ENCODE measurements at places on chromosomes 2 and 18.

- no peak overlapping the region for H3K4me3 ChIP-seq
- H3K27ac ChIP-seq, result no peak overlapping the region
- no peaks in the 10 kb centered on the region for H3K4me1 ChIP-seq
- no peaks in the 10 kb centered on the region for H3K36me3 ChIP-seq
- peaks cover 18% of the 10 kb centered on the region for H3K27me3 ChIP-seq
Measured at GRCh38 chr18:3869848-3870247, 419.9 kb downstream of the TGIF1 start.

GRCh38 chr2:234334151-234334550, 162.7 kb downstream of the ARL4C start:
- H3K27me3 ChIP-seq, result no peaks in the 10 kb centered on the region
- no peak for DNase-seq
- no peak overlapping the region for H3K27ac ChIP-seq

GRCh38 chr18:34493566-34494358, 216.3 kb upstream of the DTNA start:
- no peak overlapping the region for H3K27ac ChIP-seq
- DNase-seq, result peak; percentile 11
- no peak overlapping the region for H3K4me3 ChIP-seq
- peaks cover 4% of the 10 kb centered on the region for H3K4me1 ChIP-seq

GRCh38 chr2:98479959-98480524, 35.4 kb downstream of the INPP4A start:
- H3K4me3 ChIP-seq, result peak overlapping the region; percentile 29
- H3K4me1 ChIP-seq, result peaks cover 99% of the 10 kb centered on the region

GRCh38 chr2:145136702-145137101, 616.8 kb upstream of the ZEB2 start:
- no peaks in the 10 kb centered on the region for H3K27me3 ChIP-seq
- H3K4me1 ChIP-seq, result no peaks in the 10 kb centered on the region

DNA sequence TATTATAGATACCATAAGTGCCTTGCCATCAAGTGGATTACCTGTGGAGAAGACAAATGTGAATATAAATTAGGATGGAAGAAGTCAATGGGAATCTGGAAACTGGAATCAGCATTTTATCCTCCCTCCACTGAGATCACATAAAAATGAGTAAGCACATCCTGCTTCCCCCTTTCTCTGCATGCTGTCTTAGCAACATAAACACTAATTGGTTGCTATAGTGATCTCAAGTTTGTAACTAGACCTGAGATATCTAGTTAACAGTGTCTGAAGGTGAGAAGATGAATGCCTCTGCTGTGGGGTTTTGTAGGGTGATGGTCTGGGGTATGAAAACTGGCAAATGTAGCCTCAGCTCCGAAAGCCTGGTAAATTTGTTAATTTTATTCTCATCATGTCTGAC, 1357.5 kb upstream of the CELF4 start:
- peaks cover 4% of the 10 kb centered on the region for H3K27me3 ChIP-seq
- DNase-seq, result no peak
- no peaks in the 10 kb centered on the region for H3K36me3 ChIP-seq

- H3K27me3 ChIP-seq, result no peaks in the 10 kb centered on the region
- H3K4me1 ChIP-seq, result peaks cover 22% of the 10 kb centered on the region
- peaks cover under 1% of the 10 kb centered on the region for H3K36me3 ChIP-seq
Measured at GRCh38 chr2:128280901-128281321, 37.8 kb downstream of the HS6ST1 start.

DNA sequence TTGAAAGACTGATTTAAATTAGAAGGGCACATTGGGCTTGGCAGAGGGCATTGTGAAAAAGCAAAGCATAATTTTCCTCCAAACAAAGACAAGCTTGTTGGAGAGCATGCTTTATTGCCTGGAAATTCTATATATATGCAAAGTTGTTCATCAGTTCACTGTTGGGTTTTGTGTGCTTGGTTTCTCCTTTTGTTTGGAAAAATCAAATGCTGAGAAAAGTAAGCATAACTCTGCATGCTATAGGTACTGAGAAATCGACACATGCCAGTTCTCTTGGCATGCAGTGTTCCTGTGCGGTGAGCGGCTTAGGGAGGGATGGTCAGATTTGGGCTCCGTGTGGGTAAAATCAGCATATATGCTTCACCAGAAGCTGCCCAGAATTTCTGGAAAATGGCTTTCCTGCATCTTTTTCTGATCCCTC, 161.0 kb downstream of the RAPGEF4 start:
- H3K27me3 ChIP-seq, result peaks cover 17% of the 10 kb centered on the region
- no peak overlapping the region for H3K27ac ChIP-seq
- H3K36me3 ChIP-seq, result no peaks in the 10 kb centered on the region
- H3K4me3 ChIP-seq, result no peak overlapping the region
- H3K4me1 ChIP-seq, result no peaks in the 10 kb centered on the region

- no peaks in the 10 kb centered on the region for H3K36me3 ChIP-seq
- no peak overlapping the region for H3K27ac ChIP-seq
- no peak for DNase-seq
Measured at GRCh38 chr2:1945819-1946218, 201.5 kb upstream of the PXDN start.

GRCh38 chr2:84654414-84654813, 138.1 kb downstream of the DNAH6 start:
- H3K27ac ChIP-seq, result no peak overlapping the region
- H3K4me1 ChIP-seq, result peaks cover 53% of the 10 kb centered on the region
- no peaks in the 10 kb centered on the region for H3K27me3 ChIP-seq
- no peak overlapping the region for H3K4me3 ChIP-seq
- peaks cover 7% of the 10 kb centered on the region for H3K36me3 ChIP-seq

GRCh38 chr2:220228310-220229006, 601.0 kb downstream of the SLC4A3 start:
- H3K27ac ChIP-seq, result no peak overlapping the region
- H3K36me3 ChIP-seq, result no peaks in the 10 kb centered on the region
- no peak for DNase-seq
- no peaks in the 10 kb centered on the region for H3K27me3 ChIP-seq
- H3K4me3 ChIP-seq, result no peak overlapping the region
- no peaks in the 10 kb centered on the region for H3K4me1 ChIP-seq

DNA sequence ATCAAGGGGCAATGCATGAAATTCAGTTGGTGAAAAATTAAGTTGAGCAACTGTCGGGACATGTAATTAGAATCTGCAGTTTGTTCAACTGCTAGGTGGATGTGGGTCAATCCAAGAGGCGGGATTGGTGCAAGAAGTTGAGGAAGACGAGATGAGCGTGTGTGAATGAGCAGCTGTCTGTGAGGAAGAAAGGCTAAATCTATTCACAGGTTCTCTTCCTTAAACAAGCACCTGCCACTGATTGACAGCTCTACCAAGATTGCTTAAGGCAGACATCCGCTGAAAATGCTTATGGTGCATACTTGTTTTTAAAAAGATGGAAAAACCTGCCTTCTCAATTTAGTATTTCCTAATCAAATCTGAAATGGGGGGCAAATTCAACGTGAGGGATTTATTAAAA, 323.4 kb upstream of the THUMPD2 start:
- no peaks in the 10 kb centered on the region for H3K36me3 ChIP-seq
- H3K4me1 ChIP-seq, result no peaks in the 10 kb centered on the region
- no peak overlapping the region for H3K4me3 ChIP-seq

DNA sequence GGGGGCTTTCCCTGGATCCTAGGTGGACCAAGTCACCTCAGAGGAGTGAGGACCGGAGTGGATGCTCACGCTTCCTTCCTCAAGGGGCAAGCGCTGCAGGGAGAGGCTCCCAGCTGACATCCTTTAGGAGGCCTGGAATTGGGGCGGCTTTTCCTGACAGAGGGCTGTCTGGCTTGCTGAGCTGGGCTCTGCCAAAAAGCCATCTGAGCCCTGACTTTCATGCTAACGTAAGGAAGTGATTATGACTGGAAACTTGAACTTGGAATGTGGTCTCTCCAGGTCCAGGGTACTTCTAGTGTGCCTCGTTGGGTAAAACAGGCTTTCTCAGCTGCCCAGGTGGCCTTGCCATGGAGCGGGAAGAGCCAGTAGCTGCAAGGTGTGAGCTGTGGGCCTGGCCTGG, 268.3 kb upstream of the SPRED2 start:
- peaks cover 15% of the 10 kb centered on the region for H3K27me3 ChIP-seq
- H3K4me1 ChIP-seq, result no peaks in the 10 kb centered on the region

DNA sequence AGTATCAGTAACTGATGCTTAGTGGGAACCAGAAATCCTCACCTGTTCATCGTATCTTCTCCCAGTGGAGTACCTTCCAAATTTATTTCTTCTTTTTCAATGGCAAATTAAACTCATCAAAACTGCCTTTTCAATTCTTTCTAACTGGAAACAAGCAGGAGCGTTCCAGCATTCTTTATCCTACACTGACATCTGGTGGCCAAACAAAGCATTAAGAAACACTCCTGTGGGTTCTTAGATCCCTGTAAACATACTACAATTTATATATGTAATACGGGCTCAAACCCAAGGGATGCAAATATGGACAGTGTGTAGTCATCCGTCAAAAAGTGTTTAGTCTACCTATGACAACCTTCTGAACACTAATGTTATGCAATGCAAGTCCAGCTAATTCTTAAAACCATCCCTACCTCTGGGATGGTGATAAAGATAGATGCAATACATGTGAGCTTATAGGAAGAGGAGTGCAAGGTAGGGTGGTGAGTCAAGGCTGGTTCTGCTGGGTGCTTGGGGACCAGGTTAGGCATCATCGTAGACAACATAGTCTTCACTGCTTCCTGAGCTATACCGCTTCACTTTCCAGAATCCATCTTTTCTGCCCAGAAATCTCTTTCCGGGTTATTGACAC, 375.0 kb downstream of the CTNNA2 start:
- no peak overlapping the region for H3K4me3 ChIP-seq
- peaks cover 2% of the 10 kb centered on the region for H3K27me3 ChIP-seq
- peak; percentile 16 for DNase-seq
- H3K4me1 ChIP-seq, result no peaks in the 10 kb centered on the region
- no peak overlapping the region for H3K27ac ChIP-seq
- H3K36me3 ChIP-seq, result no peaks in the 10 kb centered on the region

- H3K36me3 ChIP-seq, result no peaks in the 10 kb centered on the region
- no peak overlapping the region for H3K4me3 ChIP-seq
- no peaks in the 10 kb centered on the region for H3K27me3 ChIP-seq
- no peak for DNase-seq
Measured at GRCh38 chr2:12081481-12082210, 335.2 kb downstream of the LPIN1 start.

- H3K27ac ChIP-seq, result no peak overlapping the region
- H3K27me3 ChIP-seq, result no peaks in the 10 kb centered on the region
- no peaks in the 10 kb centered on the region for H3K36me3 ChIP-seq
- DNase-seq, result no peak
- H3K4me3 ChIP-seq, result no peak overlapping the region
Measured at GRCh38 chr2:83594241-83595120, 864.6 kb downstream of the SUCLG1 start.

- peaks cover 62% of the 10 kb centered on the region for H3K27me3 ChIP-seq
- DNase-seq, result peak; percentile 18
- H3K36me3 ChIP-seq, result no peaks in the 10 kb centered on the region
- H3K27ac ChIP-seq, result no peak within 1 kb of the TSS
Measured at GRCh38 chr2:235493775-235494715, at the start of gene AGAP1. AGAP1 (plus strand) TSS chr2:235494043.

GRCh38 chr2:85234868-85235267, 92.9 kb downstream of the TGOLN2 start:
- no peak for DNase-seq
- H3K4me1 ChIP-seq, result no peaks in the 10 kb centered on the region
- H3K4me3 ChIP-seq, result no peak overlapping the region
- no peak overlapping the region for H3K27ac ChIP-seq

DNA sequence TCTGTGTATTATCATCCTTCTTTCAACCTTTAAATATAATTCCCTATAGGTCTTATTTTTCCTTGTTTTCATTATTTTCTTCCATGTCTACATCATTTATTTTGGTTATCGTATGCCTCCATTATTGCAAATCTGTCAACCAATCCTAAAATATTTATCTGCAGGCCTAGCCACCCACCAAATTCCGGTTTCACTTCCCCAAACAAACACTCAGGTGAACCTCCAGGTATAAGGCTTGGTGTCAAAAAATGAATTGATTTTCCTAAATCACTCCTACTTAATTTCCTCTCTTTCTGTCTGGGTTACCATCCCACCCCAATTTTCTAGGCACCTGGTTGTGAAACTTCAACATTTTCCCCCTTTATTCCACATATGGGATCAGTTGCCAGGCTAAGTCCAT, 111.9 kb upstream of the LINC00305 start:
- no peaks in the 10 kb centered on the region for H3K4me1 ChIP-seq
- DNase-seq, result no peak
- no peak overlapping the region for H3K27ac ChIP-seq
- no peaks in the 10 kb centered on the region for H3K36me3 ChIP-seq
- no peaks in the 10 kb centered on the region for H3K27me3 ChIP-seq

GRCh38 chr18:25123438-25124232, 228.3 kb downstream of the ZNF521 start:
- no peak overlapping the region for H3K27ac ChIP-seq
- peaks cover 3% of the 10 kb centered on the region for H3K27me3 ChIP-seq
- no peak for DNase-seq
- no peak overlapping the region for H3K4me3 ChIP-seq
- H3K36me3 ChIP-seq, result no peaks in the 10 kb centered on the region
- H3K4me1 ChIP-seq, result no peaks in the 10 kb centered on the region

DNA sequence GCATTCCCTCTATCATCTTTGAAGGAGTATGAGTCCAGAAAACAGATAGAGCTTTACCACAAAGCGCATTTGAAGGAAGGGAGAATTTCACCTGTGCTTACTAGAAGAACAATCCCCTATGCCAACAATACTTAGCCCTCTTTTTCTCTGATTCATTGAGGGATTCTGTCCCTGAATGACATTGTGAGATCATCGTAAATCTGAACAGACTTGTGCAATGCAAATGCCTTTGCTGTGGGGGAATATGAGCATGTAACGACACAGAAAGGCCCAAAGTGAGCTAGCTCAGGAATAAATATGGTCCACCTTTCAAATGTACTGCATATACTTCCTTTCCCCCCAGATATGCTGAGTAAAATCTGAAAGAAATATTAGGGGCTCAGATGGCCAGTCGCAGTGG, 67.6 kb downstream of the SCN1A start:
- no peak overlapping the region for H3K27ac ChIP-seq
- peaks cover 3% of the 10 kb centered on the region for H3K27me3 ChIP-seq
- no peak for DNase-seq
- H3K4me1 ChIP-seq, result no peaks in the 10 kb centered on the region
- H3K4me3 ChIP-seq, result no peak overlapping the region

DNA sequence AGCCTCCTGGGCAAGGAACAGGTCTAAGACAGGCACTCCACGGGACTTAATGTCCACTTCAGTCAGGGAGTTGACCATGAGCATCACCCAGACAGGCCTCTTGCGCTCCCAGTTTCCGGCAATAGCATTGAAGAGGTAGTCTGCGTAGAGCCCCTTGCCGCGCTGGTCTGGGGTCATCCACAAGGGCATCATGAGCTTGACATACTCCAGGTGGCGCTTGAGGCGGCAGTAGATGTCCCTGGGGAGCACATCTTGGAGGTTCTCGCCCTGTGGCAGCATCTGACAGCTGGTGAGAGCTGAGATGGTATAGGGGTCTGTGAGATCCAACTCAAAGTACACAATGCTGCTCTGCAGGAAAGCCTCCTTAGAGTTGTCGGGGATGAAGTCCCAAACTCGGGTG, 10.6 kb downstream of the TRABD2A start:
- no peaks in the 10 kb centered on the region for H3K27me3 ChIP-seq
- H3K4me3 ChIP-seq, result no peak overlapping the region
- peaks cover 79% of the 10 kb centered on the region for H3K4me1 ChIP-seq
- peak overlapping the region; percentile 7 for H3K27ac ChIP-seq

All from activated naive CD8-positive, alpha-beta T cell treated with anti-CD3 and anti-CD28 coated beads, Interleukin-2, amount 50 U/mL, for 24 hours (primary cell).